K562 (cell line): ENCODE measurements at places on chromosomes 5 and 9. TPM values are rescaled to one million over a fixed set of nuclear protein-coding genes. Genes with fewer than 3 reads are reported as not detected.

- no peak for DNase-seq
Observed at GRCh38 chr5:124839371-124839998, 93.0 kb upstream of the ZNF608 start.

GRCh38 chr5:179866241-179867078 lies 7.8 kb upstream of the MRNIP start:
- DNase-seq = no peak

DNA sequence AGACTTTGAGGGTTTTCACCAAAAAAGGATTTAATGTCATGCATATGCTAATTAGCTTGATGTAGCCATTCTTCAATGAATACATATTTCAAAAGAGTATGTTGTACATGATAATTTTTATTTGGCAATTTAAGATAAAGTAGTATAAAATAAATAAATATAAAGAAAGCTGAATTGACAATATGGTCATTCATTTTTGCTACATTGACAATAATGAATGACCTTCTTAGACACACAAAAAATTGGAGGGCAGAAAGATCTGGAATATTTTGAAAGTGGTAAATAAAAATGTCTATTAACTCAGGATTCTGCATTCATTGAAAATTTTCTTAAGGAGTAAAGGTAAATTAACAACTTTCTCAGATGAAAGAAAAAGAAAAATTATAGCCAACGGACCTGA lies 324.8 kb upstream of the FTMT start:
- no peak for DNase-seq

The MEGF10 gene
- polyA plus RNA-seq = not detected in 2 replicates

The DRD1 gene
- polyA plus RNA-seq = not detected in 2 replicates

GRCh38 chr5:42919600-42919999 lies 107.9 kb upstream of the SELENOP start:
- no peak for DNase-seq

GRCh38 chr9:124709292-124709690 lies 61.8 kb downstream of the NR6A1 start:
- no peak for DNase-seq

DNA sequence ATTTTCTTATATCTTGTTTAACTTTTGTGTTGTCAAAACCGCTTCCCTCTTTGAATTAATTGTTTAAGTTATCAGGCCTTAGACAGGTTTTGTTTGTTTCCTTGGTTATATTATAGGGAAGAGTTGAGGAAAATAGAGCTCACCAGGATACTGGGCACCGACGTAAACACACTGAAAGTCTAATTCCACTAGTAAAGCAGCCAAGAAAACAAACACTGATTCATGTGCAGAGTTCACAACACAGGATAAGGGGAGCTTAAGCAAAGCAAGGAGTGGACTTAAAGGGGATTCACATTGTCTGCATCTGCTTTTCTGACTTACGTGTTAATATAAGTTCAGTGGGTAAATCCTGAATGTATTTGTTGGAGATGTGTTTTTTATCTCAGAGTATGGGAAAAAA lies 139.0 kb upstream of the CDH6 start:
- no peak for DNase-seq

GRCh38 chr9:23740531-23740930 lies 85.5 kb downstream of the ELAVL2 start:
- no peak for DNase-seq

DNA sequence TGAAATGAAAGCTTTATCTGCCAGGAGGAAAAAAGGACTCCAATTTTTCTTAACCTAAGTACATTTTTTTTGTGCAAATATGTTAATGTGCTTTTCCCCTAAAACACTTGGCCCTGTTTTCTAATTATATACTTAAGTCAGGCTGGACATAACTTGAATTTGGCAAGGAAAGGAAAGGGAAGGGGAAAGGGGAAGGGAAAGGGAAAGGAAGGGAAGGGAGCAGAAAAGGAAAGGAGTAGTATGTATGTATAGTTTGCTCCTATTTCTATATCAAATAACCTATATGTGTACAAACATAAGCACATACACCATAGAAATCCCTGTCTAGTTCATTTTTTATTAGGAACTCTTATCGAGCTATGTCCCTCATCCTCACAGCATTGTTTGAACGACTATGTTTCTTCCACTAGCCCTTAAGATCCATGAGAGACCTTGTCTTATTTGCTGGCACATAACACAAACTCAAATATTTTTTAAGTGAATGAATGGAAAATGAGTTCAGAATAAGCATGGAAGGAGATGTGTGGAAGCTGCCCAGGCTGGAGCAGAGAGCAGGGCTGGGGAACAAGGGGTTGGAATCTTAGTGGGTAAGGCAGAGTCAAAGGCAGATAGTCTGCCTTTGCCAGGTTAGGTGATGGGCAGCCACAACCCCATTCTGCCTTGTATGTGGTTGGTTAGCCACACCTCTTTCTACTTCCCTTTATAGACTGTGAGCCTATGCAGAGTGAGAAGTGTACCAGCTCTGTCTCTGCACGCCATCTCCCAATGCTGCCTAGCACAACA lies 70.0 kb downstream of the KLHL3 start:
- DNase-seq = no peak
